Right cardiac atrium (tissue), 5 donors: ENCODE measurements at places on chromosomes 3 and 15. TPM values are rescaled to one million over a fixed set of nuclear protein-coding genes. Genes with fewer than 3 reads are reported as not detected.

Gene SH3GL3
- total RNA-seq, result 2.7 TPM

Gene CFAP44
- 3.3 TPM for total RNA-seq

Gene SAMMSON
- not detected for total RNA-seq

Gene ESYT3
- 2.4 TPM for total RNA-seq

Gene ASTE1
- total RNA-seq, result 4.5 TPM

Gene CCR3
- not detected for total RNA-seq

Gene SATB1
- 48.3 TPM for total RNA-seq

Gene BOC
- total RNA-seq, result 12.9 TPM

Gene CRBN
- 56.8 TPM for total RNA-seq

Gene GRK7
- total RNA-seq, result not detected

Gene GMNC
- 0.22 TPM for total RNA-seq

Gene XCR1
- total RNA-seq, result not detected

DNA sequence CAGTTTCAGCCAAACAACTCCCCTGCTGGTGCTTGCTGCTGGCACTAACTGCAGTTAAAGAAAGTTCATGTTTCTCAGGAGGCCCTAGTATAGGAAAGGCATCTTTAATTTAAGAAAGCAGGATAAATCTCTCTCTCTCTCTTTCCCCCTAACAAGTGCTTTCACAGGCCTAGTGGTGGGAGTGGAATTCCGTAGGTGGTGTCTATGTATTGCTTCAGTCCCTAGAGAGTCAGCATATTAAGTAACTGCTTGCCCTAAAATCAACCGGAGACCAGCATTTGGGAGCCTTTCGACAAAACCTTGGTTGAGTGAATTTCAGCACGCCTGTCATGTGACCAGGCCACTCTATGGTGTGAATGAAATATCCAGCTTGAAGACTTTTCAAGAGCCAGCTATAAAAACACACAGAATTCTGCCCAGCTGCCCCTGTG is 169.2 kb upstream of the TGFBR2 start:
- DNase-seq, result peak; percentile 46

GRCh38 chr3:165078293-165078692 is at the start of gene SI:
Gene SI (minus strand): TSS chr3:165078496. CDS start chr3:165076012, 2,484 bp downstream.
- no peak for DNase-seq

GRCh38 chr3:43490640-43491185 is 131.1 kb downstream of the ANO10 start:
- no peak for DNase-seq

- no peak for DNase-seq
Measured at GRCh38 chr15:70892912-70893560, 410 bp downstream of the LRRC49 start.

DNA sequence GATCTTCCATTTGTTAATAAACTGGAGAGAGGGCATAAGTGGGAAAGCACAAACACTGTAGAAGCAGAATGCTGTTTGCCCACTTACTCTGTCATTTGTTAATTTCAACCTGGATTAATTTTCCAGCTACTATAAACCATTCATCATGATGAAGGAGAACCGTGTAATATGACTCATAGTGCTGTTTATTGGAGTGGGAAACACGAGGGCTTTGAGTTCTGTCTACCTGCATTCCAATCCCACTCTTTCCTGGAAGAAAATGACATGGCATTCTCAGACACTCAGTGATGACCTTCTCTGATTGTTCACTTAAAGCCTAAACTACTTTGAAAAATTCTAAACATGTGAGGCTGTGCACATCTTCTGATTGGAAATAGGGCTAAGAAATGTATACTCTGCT is 826.7 kb downstream of the AGBL1 start:
- DNase-seq, result no peak

DNA sequence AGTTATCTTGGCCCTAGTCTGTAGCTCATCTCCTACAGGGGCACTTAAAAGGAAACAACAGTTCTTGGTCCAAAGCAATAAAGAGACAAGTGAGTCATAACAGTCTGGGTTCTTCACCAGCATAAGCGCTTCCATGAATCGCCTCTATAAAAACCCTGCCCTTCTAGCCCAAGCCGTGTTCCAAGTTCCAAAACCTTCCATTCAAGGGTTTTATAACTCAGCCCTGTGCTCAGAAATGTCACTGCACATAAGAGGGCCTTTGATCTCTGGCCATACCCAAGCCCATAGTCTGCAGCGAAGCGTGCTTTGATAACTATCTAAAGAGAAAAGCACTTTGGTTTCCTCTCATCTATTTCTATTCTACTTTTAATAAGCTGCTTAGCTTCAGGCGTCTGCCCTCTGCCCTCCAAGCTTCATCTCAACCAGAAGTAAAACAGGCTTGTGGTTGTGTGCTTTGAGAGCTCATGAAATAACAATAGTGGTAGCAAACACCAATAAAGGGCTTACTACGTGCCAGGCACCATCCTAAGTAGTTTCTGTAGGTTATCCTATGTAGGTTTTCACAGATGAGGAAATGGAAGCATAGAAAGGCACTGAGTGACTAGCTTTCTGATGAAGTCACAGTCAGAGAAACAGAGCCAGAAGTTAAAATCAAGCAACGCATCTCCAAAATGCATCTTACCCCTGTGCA is 64.0 kb upstream of the AKAP13 start:
- DNase-seq, result no peak

DNA sequence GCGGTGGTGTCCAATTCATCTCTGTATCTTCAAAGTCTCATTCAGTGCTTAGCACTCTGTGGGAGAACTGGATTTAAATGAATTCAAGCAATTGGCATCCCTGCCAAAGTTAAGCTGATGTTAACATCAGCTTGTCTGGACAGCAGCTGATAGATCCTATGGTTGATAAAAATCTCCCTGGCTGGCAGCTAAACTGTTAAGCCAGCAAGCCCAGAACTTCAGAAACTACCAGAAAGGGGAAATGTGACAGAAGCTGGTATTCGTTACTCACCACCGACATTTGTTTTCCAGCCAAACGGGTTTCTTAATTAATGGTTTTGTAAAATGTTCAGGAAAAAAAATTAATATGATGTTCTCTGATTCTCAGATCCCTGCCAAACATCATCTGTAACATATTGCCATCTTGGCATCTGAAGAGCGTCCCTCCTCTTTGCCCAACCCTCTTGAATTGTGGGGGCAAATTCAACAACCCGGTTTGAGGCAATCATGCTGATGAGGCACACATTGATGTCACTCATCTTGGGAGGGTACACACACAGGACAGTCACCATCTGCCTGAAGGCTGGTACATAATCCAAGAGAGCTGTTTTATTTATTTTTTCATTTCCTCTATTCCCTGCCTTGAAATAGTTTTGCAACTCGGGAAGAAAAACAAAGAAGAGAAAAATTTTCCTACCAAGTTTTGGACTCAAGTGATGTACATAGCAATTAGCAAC is 76.3 kb upstream of the ABHD17C start:
- DNase-seq, result no peak

DNA sequence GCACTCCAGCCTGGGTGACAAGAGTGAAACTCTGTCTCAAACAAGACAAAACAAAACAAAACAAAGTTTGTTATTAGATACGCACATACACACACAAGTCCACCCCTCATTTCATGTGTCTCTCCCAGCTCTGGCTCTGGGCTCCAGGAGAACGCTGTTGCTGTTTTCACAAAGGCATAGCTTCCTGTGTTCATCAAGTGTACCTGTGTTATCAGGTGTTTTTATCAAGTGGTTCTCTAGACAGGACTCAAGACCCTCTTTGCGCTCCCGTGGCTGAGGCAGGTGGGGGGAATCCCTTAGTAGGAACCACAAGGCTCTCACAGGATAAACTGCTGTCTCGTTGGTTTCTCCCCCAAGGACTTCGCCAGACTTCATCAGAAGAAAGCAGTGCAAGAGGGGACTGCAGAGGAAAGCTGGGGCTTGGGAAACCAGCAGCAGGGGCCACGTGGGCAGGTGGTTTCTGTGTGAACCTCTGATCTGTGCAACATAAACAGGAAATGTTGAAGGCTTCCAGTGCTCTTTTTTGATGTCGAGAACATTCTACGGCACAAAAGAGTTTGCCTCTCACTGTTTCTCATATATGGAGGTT is 6.9 kb upstream of the PPP1R2 start:
- no peak for DNase-seq

DNA sequence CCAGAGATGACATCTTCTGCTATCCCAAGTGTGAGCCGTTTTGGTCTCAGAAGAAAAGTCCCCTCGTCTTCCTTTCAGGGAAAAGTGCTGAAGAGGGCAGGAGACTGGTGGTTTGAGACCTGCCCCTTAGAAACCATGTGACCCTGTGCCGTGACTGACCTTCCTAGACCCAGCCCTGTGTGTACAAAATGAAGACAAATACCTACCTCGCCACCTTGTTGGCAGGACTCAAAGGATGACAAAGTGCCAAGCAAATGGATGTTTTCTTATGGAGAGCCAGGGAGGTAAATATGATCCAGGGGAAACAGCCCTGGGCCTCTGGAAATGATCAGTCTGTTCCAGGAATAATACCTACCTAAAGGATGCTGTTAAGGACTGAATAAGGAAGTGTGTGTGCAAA is 41.3 kb downstream of the FAM174B start:
- no peak for DNase-seq

DNA sequence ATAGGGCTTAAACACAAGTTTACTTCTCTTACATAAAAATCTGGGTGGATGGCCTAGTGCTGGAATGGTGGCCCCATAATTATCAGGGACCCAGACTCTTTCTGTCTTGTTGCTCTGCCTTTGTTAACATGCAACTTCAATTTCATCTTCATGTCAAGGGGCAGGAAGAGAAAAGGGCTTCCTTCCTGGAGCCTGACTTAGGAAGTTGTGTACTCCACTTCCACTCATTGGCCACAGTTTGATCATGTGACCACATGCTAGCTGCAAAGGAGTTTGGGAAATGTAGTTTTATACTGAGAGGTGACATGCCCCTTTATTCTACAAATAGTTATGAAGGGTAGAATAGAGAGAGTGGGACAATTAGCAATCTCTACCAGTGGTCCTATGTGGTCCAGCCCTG is 39.3 kb downstream of the RHCG start:
- DNase-seq, result no peak

DNA sequence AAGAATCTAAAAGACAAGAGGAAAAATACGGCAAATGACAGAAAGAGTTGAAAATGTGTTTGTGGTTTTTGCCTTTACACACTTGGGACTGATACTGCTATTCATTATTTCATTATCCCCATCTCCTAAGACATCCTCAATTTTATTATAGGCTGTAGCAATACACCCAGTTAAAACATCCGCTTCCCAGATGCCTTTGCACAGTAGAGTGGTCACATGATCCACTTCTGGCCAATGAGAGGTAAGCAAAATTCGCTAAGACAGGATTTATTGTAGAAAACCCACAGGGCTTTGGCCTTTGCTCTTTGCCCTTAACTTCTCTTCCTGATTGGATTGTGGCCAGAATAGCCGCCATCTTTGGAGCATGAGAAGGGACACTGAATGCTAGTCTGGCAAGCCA is 53.2 kb upstream of the BOC start:
- DNase-seq, result no peak
